ENCODE measurements at places on chromosomes 16 and 17. TPM values are rescaled to one million over a fixed set of nuclear protein-coding genes. Genes with fewer than 3 reads are reported as not detected.

The ZG16B gene
- total RNA-seq, result 0.53 TPM

The MARVELD3 gene
- not detected for total RNA-seq

The AIPL1 gene
- not detected for total RNA-seq

The BEAN1 gene
- total RNA-seq, result not detected

The CD19 gene
- not detected for total RNA-seq

- H3K4me1 ChIP-seq, result no peaks in the 10 kb centered on the region
- H3K36me3 ChIP-seq, result no peaks in the 10 kb centered on the region
- H3K27me3 ChIP-seq, result peaks cover 27% of the 10 kb centered on the region
- H3K27ac ChIP-seq, result no peak overlapping the region
- DNase-seq, result no peak
- no peak overlapping the region for H3K4me3 ChIP-seq
These were observed 45.6 kb downstream of the SLC47A1 start for GRCh38 chr17:19579192-19579761.

GRCh38 chr17:15332338-15332737, 9.1 kb downstream of the TEKT3 start:
- DNase-seq, result no peak
- H3K4me3 ChIP-seq, result no peak overlapping the region
- H3K27me3 ChIP-seq, result no peaks in the 10 kb centered on the region
- H3K4me1 ChIP-seq, result no peaks in the 10 kb centered on the region
- H3K27ac ChIP-seq, result no peak overlapping the region

- no peaks in the 10 kb centered on the region for H3K36me3 ChIP-seq
- no peaks in the 10 kb centered on the region for H3K27me3 ChIP-seq
- no peak overlapping the region for H3K4me3 ChIP-seq
- H3K4me1 ChIP-seq, result no peaks in the 10 kb centered on the region
- no peak for DNase-seq
These were observed 25.0 kb upstream of the ATP2A3 start for GRCh38 chr17:3989041-3989886.

GRCh38 chr16:3503523-3503922, 2.7 kb downstream of the CLUAP1 start:
- H3K4me3 ChIP-seq, result no peak overlapping the region
- no peak for DNase-seq
- peaks cover 4% of the 10 kb centered on the region for H3K4me1 ChIP-seq
- no peak overlapping the region for H3K27ac ChIP-seq
- peaks cover 14% of the 10 kb centered on the region for H3K36me3 ChIP-seq

- no peaks in the 10 kb centered on the region for H3K36me3 ChIP-seq
- no peak overlapping the region for H3K27ac ChIP-seq
- DNase-seq, result no peak
- H3K4me1 ChIP-seq, result no peaks in the 10 kb centered on the region
These were observed 144.7 kb upstream of the HS3ST3A1 start for GRCh38 chr17:13746404-13746803.

DNA sequence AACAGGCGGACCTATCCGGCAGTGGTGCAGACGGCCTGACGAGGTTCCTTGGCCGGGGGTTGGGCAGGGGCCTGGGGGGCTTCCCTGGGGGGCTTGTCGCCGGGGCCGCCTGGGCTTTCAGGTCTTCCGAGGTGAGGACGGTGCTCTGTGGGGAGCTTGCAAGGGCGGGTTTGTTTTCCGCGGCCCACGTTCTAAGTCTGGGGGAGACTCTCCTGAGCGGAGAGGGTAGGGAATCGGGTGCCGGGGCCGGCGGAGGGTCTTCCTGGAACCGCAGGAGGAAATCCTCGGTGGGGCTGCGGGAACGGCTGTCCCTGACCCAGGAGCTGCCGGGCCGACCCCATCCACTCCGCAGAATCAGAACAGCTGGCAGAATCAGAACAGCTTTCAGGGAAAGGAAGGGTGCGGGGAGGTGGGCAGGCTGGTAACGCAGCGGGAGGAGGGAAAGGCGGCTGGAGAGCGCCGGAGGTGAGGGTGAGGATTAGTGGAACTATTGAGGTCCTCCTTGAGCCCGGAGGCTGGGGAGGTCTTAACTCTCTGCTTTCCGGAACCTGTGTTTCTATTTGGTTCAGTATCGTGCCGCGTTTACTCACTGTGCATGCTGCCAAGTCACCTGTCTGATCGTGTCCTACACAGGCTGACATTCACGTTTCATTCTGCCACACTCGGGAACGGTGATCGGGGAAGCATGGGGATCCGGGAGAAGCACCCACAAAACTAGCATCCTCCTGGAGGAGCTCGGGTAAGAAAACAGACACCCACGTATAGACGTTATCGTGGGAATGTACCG, 28.9 kb downstream of the CPSF4L start:
- peaks cover 54% of the 10 kb centered on the region for H3K36me3 ChIP-seq
- DNase-seq, result peak; percentile 66
- H3K27ac ChIP-seq, result peak overlapping the region; percentile 55
- H3K4me1 ChIP-seq, result peaks cover 36% of the 10 kb centered on the region
- no peaks in the 10 kb centered on the region for H3K27me3 ChIP-seq

DNA sequence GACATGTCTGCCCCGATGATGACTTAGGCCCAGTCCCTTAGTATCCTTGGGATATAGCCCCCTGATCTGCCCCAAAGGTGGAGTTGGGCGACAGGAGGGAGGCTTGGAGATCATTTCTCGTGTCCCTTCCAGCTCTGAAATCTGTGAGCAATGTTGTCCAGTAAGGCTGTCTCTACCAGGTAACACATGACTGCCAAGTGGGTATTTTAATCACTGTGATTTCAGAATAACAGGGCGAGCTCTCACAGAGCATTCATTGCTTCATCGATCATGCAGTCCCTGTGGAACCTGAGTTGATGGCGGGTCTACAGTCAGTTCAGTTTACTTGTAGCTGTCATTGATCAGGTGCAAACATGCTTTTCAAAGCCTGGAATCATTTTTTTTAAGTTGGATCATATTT, 39.2 kb downstream of the KSR1 start:
- no peaks in the 10 kb centered on the region for H3K27me3 ChIP-seq
- H3K4me3 ChIP-seq, result no peak overlapping the region
- H3K27ac ChIP-seq, result no peak overlapping the region
- DNase-seq, result no peak

- H3K36me3 ChIP-seq, result no peaks in the 10 kb centered on the region
- no peak overlapping the region for H3K27ac ChIP-seq
- no peak for DNase-seq
- H3K27me3 ChIP-seq, result peaks cover under 1% of the 10 kb centered on the region
- H3K4me3 ChIP-seq, result no peak overlapping the region
- H3K4me1 ChIP-seq, result peaks cover 5% of the 10 kb centered on the region
These were observed 298.1 kb upstream of the N4BP1 start for GRCh38 chr16:48907906-48908634.

GRCh38 chr17:47315451-47316266, 8.1 kb upstream of the EFCAB13 start:
- H3K36me3 ChIP-seq, result peaks cover 40% of the 10 kb centered on the region
- no peaks in the 10 kb centered on the region for H3K27me3 ChIP-seq
- no peak for DNase-seq
- H3K4me1 ChIP-seq, result peaks cover 40% of the 10 kb centered on the region
- H3K27ac ChIP-seq, result peak overlapping the region; percentile 48

- H3K27ac ChIP-seq, result no peak overlapping the region
- H3K4me3 ChIP-seq, result no peak overlapping the region
- peaks cover 13% of the 10 kb centered on the region for H3K4me1 ChIP-seq
- peaks cover 37% of the 10 kb centered on the region for H3K36me3 ChIP-seq
These were observed 3.3 kb downstream of the IFT20 start for GRCh38 chr17:28331891-28332420.

- no peak for DNase-seq
- H3K4me1 ChIP-seq, result no peaks in the 10 kb centered on the region
- H3K4me3 ChIP-seq, result no peak overlapping the region
- H3K36me3 ChIP-seq, result no peaks in the 10 kb centered on the region
- no peak overlapping the region for H3K27ac ChIP-seq
These were observed 754.6 kb upstream of the EEF2KMT start for GRCh38 chr16:5852151-5852550.

DNA sequence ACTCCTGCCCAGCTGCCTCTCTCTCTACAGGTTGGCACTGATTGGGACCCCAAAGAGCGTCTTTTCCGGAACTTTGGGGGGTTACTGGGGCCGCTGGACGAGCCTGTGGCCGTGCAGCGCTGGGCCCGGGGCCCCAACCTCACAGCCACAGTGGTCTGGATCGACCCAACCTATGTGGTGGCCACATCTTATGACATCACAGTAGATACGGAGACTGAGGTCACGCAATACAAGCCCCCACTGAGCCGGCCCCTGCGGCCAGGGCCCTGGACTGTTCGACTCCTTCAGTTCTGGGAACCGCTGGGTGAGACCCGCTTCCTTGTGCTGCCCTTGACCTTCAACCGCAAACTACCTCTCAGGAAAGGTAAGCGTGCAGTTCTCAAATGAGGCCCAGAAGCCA, 12.3 kb downstream of the XYLT2 start:
- H3K36me3 ChIP-seq, result peaks cover 82% of the 10 kb centered on the region
- no peaks in the 10 kb centered on the region for H3K4me1 ChIP-seq
- DNase-seq, result no peak
- no peak overlapping the region for H3K27ac ChIP-seq
- H3K4me3 ChIP-seq, result no peak overlapping the region

- no peaks in the 10 kb centered on the region for H3K27me3 ChIP-seq
- no peak overlapping the region for H3K27ac ChIP-seq
- no peak for DNase-seq
- peaks cover 9% of the 10 kb centered on the region for H3K36me3 ChIP-seq
These were observed 54.6 kb downstream of the ACTG1 start for GRCh38 chr17:81457917-81458555.

DNA sequence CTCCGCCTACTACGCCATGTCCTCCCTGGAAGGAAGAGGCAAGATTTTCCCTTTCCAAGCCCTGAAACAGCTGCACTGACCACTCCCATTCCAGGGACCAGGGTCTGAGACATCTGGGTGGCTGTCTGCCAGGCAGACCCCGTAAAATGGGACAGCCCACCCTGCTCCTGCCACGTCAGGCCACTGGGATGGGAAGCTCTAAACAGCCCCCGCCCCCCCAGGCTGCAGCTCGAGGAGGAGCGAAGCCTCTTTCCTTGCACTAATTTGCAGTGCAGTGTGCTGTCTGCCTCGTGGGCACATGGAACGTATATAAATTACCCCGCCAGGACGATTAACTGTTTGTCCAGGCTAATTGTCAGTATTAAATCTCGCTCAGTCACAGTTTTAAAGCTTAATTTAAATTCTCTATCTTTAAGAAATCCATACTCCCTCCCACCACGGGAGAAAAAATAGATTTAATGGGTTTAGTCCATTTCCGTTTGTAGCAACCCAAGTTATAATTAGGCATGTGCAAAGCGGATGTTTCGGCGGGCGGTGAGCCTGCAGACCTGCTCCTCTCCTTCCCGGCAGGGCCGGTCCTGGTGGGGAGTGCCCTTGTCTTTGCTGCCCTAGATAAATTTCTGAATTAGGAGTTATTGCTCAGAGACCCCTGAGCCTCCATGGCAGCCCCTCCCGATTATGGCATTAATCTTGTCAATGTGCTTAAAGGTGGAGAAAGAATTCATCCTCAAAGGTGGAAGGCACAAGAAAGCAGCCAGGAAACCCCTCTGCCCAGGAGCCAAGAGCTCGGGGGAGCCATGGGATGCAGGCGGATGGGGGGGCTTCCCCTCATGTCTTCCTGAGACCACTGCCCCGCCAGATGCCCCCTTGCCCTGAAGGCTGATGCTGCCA, 268.0 kb upstream of the TNRC6C start:
- peak; percentile 40 for DNase-seq
- no peaks in the 10 kb centered on the region for H3K4me1 ChIP-seq
- H3K4me3 ChIP-seq, result no peak overlapping the region
- peaks cover 48% of the 10 kb centered on the region for H3K27me3 ChIP-seq

DNA sequence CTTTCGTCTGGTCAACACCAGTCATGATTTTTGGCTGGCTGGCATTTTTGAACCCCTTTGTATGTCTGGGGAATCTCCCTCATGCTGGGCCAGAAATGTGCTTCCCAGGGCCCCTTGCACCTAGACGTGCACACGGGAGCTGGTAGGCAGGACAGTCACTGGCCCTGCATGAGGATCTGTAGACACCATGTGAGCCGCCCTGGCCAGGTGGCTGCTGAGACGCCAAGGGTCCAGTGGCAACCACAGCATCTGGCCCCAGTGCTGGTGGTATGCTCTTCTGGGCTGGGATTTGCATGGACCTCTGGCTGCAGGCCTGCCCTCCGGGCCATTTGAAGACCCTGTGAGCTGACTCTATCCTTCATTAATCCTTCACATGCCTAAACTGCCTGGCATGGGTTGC, 67.5 kb downstream of the NT5M start:
- H3K4me1 ChIP-seq, result peaks cover 6% of the 10 kb centered on the region
- no peak overlapping the region for H3K27ac ChIP-seq
- H3K27me3 ChIP-seq, result no peaks in the 10 kb centered on the region

GRCh38 chr17:60640503-60640902, 37.1 kb upstream of the BCAS3 start:
- DNase-seq, result no peak
- no peak overlapping the region for H3K27ac ChIP-seq
- no peak overlapping the region for H3K4me3 ChIP-seq
- peaks cover 12% of the 10 kb centered on the region for H3K4me1 ChIP-seq
- H3K27me3 ChIP-seq, result no peaks in the 10 kb centered on the region
- peaks cover 28% of the 10 kb centered on the region for H3K36me3 ChIP-seq

DNA sequence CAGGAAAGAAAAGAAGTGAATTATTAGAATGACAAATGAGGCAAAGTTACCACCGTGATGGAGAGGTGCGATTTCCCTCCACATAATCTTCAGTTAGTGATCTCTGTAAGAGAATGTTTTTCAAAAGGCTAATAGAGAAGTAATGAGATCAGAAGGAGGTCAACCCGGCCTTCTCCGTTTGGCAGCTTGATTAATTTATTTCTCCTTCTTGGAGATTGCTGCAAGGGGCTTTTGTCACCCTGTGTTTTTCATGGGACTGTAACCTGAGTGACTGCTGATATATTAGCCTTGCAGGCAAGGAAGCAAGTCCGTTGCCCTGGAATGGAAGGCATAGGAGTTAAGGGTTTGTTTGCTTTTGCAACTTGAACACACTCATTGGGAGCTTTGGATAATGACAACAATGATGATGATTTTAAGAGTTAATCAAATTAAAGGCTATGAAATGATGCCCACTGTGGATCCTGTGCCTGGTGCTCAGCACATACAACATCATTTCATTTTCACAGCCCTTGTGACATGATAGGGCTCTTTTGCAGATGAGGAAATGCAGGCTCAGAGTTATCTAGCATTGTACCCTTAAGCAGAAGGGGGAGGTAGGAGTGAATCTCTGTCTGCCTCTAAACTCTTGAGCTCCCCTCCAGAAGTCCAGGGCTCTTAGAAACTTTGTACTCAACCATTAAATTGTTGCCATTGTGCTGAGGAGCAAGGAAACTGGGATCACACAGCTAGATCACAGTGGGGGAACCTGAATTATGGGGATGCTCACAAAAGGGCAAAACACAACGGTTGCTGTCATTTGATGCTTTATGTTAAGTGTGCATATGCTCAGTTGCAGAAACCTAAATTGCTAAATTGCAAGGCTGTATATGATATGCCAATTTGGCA, 226.3 kb downstream of the WWOX start:
- no peak for DNase-seq
- no peak overlapping the region for H3K27ac ChIP-seq
- H3K4me3 ChIP-seq, result no peak overlapping the region
- H3K4me1 ChIP-seq, result no peaks in the 10 kb centered on the region
